ENCODE measurements at places on chromosomes 7 and 10.

GRCh38 chr10:29736366-29737073 lies 101.7 kb upstream of the SVIL start:
- no peak for DNase-seq

GRCh38 chr10:30074090-30074489 lies 14.7 kb upstream of the JCAD start:
- DNase-seq: no peak

DNA sequence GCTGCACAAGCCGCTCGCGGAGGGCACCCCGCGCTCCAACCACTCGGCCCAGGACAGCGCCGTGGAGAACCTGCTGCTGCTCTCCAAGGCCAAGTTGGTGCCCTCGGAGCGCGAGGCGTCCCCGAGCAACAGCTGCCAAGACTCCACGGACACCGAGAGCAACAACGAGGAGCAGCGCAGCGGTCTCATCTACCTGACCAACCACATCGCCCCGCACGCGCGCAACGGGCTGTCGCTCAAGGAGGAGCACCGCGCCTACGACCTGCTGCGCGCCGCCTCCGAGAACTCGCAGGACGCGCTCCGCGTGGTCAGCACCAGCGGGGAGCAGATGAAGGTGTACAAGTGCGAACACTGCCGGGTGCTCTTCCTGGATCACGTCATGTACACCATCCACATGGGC lies 50.0 kb downstream of the FIGNL1 start:
- no peak for DNase-seq

DNA sequence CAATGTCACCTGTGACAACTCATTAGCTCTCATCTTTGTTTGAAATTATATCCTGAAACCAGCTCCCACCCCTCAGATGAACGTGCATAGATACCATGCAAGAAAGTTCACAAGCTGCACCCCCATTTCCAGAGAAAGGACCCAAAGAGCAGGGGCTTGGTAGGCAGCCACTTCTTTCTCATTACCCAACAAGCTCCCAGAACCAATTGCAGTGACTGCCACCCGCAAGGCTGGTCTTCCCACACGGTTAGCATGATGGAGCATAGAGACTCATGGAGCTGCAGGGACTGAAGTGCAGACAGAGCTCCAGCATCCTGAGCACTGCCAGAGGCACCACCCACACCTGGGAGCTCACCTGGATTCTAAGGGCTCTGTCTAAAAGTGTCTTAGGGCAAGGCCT lies 28.5 kb downstream of the FRMPD2 start:
- DNase-seq: no peak

- no peak for DNase-seq
These were observed 672.9 kb downstream of the MAGI2 start for GRCh38 chr7:78780560-78780959.

DNA sequence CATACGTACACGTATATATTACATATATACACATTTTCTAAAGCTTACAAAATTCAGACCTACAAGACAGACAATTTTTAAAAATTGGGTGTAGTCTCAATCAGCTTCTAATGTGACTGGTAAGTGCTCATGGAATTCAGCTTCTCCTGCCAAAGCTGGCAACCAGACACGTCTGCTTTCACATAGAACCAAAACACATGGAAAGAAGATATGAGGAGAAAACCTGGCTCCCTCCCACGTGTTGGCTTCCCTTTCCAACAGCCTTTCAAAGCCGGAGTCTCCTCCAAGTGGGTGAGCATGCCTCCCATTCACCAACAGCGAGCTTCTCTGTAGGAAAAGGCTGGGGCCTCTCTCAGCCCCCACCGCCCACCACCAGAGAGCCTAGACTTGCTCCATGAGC lies 33.4 kb downstream of the CDCA7L start:
- DNase-seq: no peak

- DNase-seq: no peak
These were observed 32.1 kb downstream of the NRF1 start for GRCh38 chr7:129643550-129644170.

GRCh38 chr7:134425777-134426176 lies 33.1 kb downstream of the AKR1B1 start:
- DNase-seq: no peak

DNA sequence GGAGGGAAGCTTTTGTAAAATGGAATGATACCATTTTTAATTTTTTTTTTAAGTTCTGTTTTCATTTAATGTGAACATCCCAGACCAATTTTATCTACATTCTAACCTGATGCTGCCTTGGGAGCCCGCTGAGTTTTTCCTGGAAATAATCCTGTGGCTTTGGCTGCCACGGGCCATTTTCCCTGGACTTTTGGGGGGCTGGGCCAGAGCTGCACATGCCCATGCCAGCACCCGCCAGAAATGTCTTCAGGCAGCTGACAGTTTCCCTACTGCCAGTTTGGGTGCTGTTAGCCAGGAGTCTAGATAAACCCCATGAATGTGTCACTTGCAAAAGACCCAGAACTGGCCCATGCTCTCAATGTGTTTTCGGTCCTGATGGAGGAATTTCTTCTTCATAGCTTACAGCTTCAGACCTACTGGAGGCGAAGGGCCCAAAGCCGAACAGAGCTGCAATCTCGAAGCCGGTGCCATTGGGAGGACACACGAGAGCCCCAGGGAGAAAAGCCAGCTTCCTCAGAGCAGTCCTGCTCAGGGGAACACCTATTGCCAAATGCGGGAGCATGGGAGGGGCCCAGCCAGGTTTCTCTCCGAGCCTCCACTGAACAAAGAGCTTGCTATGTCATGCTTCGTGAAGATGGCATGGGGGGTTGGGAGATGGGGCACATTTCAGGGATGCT lies 444.2 kb upstream of the MKI67 start:
- DNase-seq: no peak
